Stimulated activated memory B cell treated with anti-CD40 and anti-IgM and Interleukin-4, amounts not matched to agents 10 μg/mL and 1 μg/mL and 100 μg/mL, for 72 hours (primary cell): ENCODE measurements at places on chromosomes 4 and X.

- no peak for ATAC-seq
Observed at GRCh38 chrX:107374132-107374531, 75.3 kb upstream of the FRMPD3 start.

DNA sequence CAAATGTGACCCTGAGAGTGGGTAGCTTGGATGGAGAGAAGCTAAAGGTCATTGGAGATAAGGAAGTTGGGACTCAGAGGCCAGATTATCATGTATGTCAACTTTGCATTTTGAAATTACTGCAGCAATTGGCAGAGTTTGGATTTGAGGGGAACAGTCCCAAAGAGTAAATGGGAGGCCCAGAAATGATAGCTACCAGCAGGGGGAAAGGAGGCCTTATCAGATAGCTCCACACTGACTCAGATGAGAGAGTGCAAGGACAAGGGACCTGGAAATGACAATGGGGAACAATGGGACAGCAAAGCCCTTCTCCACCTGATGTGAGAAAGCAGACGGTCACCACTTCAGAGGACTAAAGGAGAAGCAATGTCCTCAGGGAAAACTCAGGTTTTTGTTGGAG is 201.5 kb upstream of the JADE1 start:
- no peak for ATAC-seq

GRCh38 chrX:17032351-17032750 is 85.9 kb downstream of the REPS2 start:
- no peak for ATAC-seq

GRCh38 chr4:76732246-76732645 is 165.7 kb downstream of the SOWAHB start:
- no peak for ATAC-seq

DNA sequence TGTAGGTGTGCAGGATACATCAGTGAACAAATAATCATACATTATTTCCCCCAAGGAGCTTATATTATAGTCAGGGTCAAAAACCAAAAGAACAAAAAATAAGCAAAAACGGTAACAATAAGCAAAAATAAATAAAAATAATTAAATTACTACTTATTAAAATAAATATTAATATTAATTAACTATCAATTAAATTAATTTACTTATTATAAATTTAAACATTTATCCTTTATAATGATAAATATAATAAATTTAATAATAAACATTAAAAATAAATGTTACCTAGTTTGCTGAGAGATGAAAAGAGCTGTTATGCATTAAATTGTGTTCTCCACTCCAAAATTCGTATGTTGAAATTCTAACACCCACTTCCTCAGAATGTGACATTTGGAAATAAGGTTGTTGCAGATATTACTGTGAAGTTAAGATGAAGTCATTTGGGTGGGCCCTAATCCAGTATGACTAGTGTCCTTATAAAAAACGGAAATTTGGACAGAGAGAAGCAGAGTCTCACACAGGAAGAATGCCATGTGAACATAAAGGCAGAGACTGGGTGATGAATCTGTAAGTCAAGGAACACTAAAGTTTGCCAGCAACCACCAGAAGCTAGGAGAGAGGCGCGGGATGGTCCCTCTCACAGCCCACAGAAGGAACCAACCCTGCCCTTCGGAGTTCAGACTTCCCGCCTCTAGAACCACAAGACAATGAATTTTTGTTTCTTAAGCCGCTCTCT is 67.2 kb upstream of the IBSP start:
- no peak for ATAC-seq

DNA sequence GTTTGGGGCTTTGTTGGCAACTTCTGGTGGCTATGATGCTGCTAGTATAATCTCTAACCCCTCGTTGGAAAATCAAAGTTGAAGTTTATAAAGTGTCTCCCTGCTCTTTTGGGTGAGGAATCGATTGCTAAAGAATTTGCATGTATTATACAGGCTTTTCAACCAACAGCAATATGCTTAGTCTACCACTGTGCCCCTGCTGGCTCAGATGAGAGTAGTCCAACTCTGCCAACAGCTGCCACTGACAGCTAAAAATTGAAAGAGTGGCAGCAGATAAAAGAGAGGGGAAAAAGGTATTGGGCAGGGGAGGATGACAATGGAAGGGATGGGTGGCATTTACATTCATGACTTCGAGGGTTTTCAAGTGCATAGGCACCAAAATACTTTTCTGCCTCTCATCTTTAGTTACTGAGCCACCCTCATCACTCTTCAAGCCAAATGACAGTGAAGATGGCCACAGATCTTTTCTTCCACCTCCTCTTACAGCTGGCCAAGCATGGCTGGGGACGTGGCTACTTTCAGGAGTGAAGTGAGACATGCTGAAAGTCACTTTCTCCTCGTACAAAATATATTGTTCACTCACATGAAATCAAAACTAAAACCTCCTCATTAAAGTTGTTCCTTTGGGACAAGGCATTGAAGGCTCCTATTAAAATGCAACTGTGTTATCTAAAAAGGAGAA is 2.7 kb upstream of the GRIA3 start:
- no peak for ATAC-seq

DNA sequence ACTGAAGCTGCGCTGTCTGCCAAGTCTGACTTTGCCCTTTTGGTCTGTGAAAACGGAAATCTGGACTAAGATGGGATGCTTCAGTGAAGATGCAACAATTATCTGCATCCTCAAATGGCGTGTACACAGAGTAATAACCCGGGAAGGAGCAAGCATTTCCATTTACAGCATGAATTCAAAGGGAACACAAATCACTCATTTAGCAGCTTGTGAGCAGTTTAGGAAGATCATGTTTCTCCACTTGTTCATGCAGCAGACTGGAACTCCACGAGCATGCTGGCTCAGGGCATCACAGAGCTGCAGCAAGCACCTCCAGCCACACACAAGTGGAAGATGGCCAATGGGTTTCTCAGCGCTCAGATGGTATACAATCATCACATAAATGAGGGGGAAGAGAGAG is 175.5 kb downstream of the NLGN4X start:
- no peak for ATAC-seq

GRCh38 chrX:95860127-95860526 is 824.5 kb upstream of the DIAPH2 start:
- no peak for ATAC-seq

DNA sequence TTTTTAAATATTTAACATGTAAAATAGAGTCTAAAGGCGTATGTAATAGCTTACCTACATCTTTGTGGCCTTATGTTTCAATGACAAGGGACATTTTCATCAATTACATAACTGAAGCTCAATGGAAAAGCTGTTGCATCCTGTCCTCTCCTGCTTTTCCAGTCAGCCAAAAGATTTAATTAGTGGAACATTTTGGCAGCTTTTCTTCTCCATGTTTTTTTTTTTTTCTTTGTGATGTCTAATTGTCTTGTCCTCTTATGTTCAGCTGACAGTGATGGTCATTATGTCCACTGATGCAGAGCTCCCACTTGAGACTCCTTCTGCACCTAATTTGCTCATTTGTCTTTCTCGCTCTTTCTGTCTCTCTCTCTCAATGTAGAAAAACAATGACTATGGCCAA is 422.2 kb downstream of the GABRG1 start:
- no peak for ATAC-seq

GRCh38 chrX:41730081-41730480 is 6.1 kb downstream of the GPR82 start:
- no peak for ATAC-seq

- ATAC-seq: no peak
Observed at GRCh38 chr4:68987007-68987406, 35.4 kb upstream of the UGT2A3 start.

DNA sequence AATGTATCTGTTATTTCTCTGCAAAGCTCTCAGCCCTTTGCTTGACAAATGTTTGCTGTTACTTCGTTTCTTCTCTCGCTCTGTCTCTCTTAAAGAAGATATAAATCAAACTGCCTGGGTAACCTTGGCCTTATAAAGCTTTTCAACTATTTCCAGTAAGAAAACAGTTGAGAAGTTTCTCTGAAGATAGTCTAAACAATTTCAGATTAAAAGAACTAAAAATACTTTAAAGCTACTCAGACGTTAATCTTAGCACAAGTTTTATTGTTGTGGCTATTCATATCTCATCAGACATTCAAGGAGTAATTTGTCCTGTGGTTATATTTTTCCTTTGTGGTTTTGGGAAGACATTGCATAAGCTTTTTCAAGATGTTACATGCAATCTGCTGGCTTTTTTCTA is 22.6 kb downstream of the HOPX start:
- no peak for ATAC-seq

DNA sequence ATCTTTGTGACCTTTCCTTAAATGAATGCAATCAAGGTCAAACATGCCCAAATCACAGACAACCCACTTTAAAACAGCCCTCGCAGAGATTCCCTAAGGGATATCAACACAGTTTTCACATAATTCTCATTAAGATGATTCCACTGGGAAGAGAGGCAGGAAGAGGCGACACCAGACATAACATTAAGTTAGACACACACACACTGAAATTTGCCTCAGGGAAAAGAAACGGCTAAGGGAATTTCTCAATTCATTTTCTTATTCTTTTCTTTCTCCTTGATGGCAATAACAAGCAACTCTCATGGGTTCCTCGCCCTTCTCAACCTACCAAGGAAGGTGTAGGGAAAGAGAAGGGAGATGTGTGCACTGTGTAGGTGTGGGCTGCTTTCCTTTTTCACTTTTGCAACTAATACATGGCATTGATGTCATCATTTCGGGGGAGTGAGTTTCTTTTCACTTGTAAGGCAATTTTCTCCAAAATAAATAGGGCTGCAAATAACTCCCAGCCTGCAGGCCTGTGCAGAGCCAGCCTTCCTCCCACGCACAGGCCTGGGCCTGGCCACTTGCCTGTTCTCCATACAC is 41.4 kb downstream of the SOD3 start:
- ATAC-seq: no peak

DNA sequence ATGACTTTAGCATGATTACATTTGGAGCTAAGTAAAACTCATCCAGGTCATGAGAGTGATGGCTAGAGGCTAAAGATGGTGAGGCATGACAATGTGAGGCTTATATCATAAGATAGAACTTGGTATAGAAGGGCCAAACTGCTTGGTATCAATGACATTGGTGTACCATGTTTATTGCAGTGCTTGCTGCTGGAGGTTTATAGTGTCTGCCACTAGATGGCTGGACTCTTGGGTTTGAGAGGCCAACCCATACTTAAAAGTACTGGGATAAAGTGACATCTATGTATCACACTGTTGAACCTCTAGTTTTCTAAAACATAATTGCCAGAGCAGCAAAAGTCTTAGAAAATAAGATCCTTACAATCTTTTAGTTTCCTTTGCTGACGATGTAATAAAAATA is 83.0 kb upstream of the TACR3 start:
- no peak for ATAC-seq

- ATAC-seq: no peak
Observed at GRCh38 chr4:134078230-134078914, 123.2 kb downstream of the PABPC4L start.

DNA sequence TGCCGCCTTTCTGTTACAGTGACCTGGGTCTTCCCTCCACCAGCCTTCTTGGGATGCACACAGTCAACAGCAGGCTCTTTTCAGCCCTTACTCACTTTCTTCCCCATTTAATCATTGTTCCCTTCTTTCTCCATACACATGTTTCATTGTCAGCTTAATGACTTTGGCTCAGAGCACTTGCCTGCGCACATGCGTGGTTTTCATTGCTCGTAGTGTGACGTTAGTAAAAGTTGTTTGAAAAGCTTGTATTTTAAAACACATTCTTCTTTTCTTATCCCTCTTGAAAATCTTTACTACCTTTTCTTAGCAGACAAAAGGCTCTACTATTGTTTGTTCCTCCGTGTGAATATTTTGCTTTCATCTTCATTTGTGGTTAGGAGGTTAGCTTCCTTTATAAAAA is 19.7 kb upstream of the SCOC start:
- ATAC-seq: no peak
